Urothelium cell line (cell line): ENCODE measurements at places on chromosomes 1 and 21.
A peak's percentile ranks its signal among the peaks of the same experiment; 100 is the strongest.

- no peak for DNase-seq
Measured at GRCh38 chr1:155979597-155980343, 1.4 kb upstream of the ARHGEF2 start.

DNA sequence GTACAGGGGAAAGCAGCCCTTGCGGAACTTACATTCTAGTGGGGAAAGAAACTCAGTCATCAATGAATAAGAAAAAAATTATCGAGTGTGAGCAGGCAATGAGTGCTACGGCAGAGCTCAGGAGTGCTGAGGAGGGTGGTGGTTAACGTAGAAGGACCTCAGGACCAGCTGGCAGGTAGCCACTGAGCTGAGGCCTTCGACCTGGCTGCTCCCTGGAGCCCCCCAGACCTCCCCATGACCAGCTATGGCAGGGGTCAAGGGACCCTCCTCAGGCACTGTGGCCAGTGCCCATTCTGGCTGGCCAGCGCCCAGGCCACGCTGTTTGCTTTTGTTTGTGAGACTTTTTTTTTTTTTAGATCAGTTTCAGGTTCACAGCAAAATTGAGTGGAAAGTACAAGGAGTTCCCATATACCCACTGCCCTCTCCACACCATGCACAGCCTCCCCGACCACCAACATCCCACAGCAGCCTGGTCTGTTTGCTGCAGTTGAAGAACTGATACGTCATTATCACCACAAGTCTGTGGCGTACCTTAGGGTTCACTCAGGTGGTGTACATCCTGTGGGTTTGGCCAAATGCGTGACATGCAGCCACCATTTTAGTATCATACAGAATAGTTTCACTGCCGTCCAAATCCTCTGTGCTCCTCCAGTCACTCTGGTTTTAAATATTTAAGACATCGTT is 11.8 kb upstream of the TTC22 start:
- DNase-seq, result no peak

DNA sequence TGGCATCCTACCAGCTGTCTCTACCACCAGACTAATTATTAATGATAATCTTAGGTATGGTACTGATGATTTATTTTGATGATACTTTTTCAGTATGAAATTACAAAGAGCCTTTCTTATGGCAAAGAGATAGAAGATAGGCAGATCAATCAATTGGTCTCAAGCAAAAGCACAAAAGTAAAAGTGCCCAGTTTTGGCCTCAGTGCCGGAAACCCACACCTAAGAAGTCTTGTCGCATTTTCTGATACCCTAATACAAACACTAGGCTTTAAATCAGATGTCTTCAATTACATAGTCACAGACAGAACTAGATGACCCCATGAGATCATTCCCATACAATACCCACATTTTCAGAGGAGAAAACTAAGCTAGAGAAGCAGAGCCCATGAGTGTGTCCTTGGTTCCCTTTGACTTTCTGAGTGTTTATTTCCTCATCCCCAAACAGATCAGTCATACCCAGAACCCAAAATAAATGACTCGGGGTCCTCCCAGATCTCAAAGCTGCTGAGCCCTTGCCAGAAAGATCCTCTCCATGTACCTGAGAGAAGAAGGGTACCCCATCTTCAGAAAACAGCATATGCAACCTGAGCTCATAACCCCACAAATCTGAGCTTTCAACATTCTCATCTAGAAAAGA is 7.7 kb downstream of the ITPKB start:
- no peak for DNase-seq

DNA sequence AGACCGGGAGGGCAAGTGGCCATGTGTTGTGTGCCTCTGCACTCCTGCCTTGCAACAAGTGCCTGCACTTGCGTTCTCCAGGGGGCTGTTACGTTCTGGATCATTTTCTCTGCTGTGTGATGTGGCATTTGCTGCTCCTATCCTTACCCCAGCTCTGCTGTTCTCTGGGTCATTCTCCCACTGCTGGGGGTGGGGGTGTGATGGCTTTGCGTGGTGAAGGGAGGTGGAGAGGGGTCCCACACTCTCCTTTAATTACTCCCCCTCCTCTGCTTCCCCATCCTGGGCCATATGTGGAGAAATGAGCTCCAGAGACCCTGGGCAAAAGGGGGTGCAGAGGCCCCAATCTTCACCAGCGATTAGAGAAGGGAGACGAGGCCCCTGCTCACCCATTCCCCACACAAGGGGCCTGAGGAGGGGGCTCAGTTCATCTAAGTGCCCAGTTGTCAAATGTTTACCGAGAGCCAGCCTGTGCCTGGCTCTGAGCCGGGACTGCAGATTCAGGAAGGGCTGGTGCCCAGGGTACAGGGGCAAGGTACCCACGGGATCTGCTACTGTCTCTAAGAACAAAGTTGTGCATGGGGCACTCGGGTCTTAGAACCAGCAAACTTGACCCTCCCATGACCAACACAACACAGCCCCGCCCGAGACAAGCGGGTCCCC is 355.4 kb downstream of the PTPRU start:
- DNase-seq, result no peak

- no peak for DNase-seq
Measured at GRCh38 chr1:156858959-156859522, at the start of gene INSRR. INSRR (minus strand) TSS chr1:156859117; CDS start chr1:156858621, 496 bp downstream.

DNA sequence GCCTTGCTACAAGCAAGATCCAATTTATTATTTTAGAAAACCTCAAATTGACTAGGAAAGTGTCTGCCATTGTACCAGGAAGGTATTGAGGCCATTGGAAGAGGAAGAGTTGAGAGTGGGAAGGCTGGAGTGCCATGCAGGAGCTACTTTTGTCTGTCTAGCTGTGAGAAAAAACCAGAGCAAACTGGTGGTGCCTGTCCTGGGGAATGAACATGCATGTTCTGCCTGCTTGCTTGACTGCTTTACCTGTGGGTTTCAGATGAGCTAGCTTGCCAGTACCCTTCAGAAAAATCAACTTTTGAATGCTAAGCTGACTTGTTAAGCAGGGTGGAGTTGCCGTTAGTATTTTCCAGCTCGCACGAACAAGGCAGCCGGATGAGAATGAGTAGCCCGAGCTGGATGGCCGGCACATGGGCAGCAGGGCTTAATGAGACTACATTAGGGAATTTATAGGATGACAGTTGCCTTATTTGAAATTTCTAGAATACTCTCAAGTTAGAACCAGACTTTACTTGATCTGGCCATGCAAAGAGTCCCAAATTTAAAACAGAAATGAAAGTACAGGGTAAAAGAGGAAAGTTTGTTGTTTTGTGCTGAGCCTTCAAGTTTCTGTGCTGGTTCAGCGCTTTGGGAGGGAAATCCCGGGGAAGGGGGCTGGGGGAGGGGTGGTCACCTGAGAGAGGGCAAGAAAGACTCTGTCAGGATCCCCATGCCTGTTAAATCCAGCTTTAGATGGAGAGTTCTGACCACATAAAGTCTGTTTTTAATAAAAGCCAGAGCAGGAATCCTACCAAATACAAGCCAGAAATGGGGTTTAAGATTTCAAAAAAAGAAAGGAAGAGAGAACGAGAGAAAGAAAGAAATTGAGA is 29.6 kb upstream of the C1orf105 start:
- no peak for DNase-seq

- no peak for DNase-seq
Measured at GRCh38 chr1:202649553-202650392, 60.5 kb downstream of the SYT2 start.

- no peak for DNase-seq
Measured at GRCh38 chr1:207871117-207871649, 39.7 kb downstream of the CD34 start.

- no peak for DNase-seq
Measured at GRCh38 chr1:212450331-212450881, 17.7 kb downstream of the NENF start.

DNA sequence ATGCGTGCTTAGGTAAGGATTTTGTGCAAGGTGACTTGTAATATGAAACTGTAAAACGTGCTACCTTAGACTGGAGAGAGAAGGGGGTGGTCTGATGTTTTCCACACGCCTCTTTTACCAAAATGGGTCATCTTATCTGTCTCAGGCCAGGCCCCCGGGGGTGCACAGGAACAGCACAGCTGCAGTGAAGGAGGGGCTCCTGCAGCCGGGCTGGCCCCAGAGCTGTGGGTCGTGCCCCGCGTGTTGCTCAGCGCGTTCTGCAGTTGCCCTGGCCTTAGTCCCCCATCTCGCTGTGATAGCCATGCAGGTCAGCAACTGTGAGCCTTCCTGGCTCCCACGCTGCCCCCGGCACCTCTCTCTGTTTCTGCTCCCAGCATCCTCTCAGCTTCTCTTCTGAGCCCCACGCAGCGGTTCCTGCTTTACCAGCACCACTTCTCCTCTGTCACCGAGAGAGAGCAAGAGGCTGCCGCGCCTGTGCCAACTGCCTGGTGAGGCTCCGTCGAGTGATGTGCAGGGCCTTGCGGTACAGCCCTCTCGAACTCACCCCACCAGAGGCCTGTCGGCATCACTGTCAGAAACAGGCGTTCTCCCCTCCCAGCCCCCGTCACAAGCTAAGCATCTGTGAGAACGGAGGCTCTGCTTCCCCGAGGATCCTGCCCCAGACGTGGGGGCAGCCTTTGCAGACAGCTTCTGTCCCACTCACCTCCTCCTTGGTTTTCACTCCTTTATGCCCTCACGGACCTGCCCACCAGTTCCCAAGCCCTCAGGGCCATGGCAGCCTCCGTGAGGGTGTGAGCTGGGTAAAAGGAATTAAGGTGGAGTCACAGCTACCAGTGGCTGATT is 73.3 kb downstream of the ADARB1 start:
- no peak for DNase-seq

- DNase-seq, result peak; percentile 76
Measured at GRCh38 chr1:205258719-205259118, 31.0 kb downstream of the TMCC2 start.

GRCh38 chr1:210117681-210118170 is 114.9 kb upstream of the SERTAD4 start:
- no peak for DNase-seq

- DNase-seq, result no peak
Measured at GRCh38 chr1:225617956-225618355, 35.0 kb downstream of the ENAH start.
